Suprapubic skin (tissue), 4 donors: ENCODE measurements at places on chromosomes 2 and 18.

GRCh38 chr18:21629089-21629832, 17.1 kb downstream of the SNRPD1 start:
- H3K27ac ChIP-seq, result no peak overlapping the region
- no peaks in the 10 kb centered on the region for H3K27me3 ChIP-seq
- DNase-seq, result no peak
- peaks cover 71% of the 10 kb centered on the region for H3K36me3 ChIP-seq
- H3K4me3 ChIP-seq, result no peak overlapping the region

DNA sequence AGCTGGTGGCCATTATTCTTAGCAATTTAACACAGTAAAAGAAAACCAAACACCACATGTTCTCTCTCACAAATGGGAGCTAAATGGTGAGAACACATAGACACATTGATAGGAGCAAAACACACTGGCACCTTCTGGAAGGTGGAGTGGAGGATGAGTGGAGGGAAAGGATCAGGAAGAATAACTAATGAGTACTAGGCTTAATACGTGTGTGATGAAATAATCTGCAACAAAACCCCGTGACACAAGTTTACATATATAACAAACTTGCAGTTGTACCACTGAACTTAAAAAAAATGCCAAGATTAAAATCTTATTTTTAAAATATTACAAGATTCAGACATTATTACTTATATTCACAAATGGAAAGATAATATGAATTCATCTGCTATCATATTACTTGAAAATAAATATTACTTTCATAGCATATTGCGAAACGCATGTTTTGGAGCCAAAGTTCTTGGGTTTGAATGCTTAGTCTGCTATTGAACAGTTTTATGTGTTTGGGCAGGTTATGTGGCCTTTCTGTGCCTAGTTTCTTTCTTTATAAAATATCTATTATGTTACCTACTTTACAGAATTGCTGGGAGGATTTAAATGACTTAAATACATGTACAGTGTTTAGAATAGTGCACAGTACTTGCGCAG, 20.5 kb downstream of the ANKRD62 start:
- no peak overlapping the region for H3K4me3 ChIP-seq
- no peaks in the 10 kb centered on the region for H3K27me3 ChIP-seq
- H3K27ac ChIP-seq, result no peak overlapping the region
- no peaks in the 10 kb centered on the region for H3K36me3 ChIP-seq
- no peak for DNase-seq

DNA sequence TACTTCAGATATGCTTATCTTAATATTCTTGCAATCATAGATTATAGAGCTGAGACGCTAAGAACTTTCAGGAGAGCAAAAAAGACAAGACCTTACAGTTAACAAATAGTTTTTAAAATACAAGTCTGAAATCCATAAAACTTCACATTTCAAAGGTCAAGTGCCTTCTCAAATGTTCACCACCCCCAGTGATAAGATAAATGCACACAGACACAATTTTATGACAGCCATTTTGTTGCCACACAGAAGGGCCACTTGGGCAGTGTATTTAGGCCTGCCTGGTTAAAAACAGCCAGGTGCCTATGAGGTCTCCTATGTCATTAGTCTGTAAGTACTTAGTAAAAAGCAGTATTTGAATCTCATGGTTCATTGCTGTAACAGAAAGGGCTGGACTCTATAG, 8.1 kb upstream of the PSTPIP2 start:
- DNase-seq, result peak; percentile 24
- H3K4me1 ChIP-seq, result no peaks in the 10 kb centered on the region
- no peak overlapping the region for H3K27ac ChIP-seq
- H3K4me3 ChIP-seq, result no peak overlapping the region
- H3K36me3 ChIP-seq, result peaks cover 70% of the 10 kb centered on the region

- DNase-seq, result no peak
- no peak overlapping the region for H3K4me3 ChIP-seq
- H3K36me3 ChIP-seq, result no peaks in the 10 kb centered on the region
- H3K27me3 ChIP-seq, result no peaks in the 10 kb centered on the region
Observed at GRCh38 chr2:7816233-7816632, 865.6 kb upstream of the ID2 start.

DNA sequence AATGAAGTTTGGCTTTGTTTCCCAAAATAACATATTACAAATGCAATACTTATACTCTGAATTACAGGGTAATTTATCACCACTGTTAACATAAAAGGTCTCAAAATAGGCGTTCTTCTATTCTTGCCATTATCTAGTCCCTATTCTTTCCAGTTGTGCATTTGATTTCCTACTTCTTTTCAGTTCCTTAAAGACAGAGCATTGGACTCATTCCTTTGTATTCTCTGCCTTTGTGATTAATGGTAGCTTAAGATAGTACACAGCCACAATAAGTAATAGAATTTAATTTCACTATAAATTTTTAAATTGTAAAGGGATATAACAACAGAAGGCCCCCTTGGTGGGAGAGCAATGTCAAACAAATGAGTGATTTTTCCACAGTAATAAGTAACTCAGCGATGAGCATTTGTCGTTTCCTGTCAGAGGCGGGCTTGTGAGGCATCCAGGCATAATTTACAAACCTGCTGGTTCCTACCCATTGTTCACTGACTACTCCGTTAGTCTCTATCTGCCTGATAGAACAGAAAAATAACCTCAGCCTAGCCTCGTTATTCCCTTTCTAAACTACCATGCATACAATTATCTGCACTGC, 456.6 kb upstream of the REG3G start:
- no peak overlapping the region for H3K27ac ChIP-seq
- no peaks in the 10 kb centered on the region for H3K36me3 ChIP-seq
- no peak for DNase-seq
- H3K4me3 ChIP-seq, result no peak overlapping the region
- H3K27me3 ChIP-seq, result no peaks in the 10 kb centered on the region
- H3K4me1 ChIP-seq, result no peaks in the 10 kb centered on the region

DNA sequence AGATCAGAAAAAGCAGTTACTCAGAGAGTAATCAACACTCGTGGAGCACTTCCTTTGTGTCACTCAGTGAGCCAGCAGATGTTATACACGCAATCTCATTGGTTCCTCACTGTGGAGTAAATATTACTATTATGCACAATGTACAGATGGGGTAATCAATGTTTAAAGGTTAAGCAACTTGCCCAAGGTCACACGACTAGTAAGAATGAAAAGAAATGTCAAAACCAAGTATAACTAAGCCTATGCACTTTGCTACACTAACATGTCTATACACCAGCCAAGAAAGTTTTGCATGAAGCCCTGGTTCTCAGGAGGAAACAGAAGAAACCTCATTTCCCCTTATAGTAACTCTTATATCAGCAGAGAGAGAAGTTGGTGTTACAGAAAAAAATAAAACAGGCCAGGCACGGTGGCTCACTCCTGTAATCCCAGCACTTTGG, 5.4 kb downstream of the METTL21A start:
- H3K27ac ChIP-seq, result no peak overlapping the region
- H3K27me3 ChIP-seq, result no peaks in the 10 kb centered on the region
- no peak for DNase-seq
- peaks cover 10% of the 10 kb centered on the region for H3K4me1 ChIP-seq
